ENCODE measurements at places on chromosomes 6 and 20.

- no peak for DNase-seq
These were observed 87.9 kb upstream of the CDYL start for GRCh38 chr6:4687989-4688947.

GRCh38 chr6:124226396-124226795 is 422.7 kb downstream of the NKAIN2 start:
- no peak for DNase-seq

GRCh38 chr6:13437218-13437996 is 50.0 kb downstream of the GFOD1 start:
- no peak for DNase-seq

DNA sequence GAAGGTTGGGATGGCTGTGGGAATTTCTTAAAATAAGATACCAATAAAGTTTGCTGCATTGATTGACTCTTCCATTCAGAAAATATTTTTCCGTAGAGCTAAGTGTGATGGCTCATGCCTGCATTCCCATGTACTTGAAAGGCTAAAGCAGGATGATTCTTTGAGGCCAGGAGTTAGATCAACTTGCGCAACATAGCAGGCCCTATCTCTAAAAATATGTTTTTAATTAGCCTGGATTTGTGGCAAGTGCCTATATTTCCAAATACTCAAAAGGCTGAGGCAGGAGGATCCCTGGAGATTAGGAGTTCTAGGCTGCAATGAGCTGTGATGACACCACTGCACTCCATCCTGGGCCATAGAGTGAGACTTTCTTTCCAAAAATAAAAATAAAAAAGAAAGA is 431.2 kb upstream of the PTCHD4 start:
- no peak for DNase-seq

DNA sequence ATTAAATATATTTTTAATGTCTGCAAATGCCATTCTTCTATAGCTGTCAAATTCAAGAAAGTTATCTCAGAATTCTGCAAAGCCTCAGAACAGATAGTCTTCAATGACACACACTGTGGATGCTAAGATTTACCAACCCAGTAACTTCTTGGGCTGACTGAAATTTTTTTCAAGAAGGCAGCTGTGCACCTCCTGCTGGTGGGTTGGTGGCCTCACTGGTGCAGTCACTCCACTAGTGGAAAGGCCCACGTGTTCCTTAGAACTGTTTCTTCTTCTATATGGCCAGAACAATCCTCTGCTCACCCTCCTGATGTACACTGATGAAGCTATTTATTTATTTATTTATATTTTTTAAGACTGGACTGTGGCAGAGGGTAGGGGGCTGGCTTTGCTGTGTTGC is 28.1 kb upstream of the MTCL3 start:
- no peak for DNase-seq

DNA sequence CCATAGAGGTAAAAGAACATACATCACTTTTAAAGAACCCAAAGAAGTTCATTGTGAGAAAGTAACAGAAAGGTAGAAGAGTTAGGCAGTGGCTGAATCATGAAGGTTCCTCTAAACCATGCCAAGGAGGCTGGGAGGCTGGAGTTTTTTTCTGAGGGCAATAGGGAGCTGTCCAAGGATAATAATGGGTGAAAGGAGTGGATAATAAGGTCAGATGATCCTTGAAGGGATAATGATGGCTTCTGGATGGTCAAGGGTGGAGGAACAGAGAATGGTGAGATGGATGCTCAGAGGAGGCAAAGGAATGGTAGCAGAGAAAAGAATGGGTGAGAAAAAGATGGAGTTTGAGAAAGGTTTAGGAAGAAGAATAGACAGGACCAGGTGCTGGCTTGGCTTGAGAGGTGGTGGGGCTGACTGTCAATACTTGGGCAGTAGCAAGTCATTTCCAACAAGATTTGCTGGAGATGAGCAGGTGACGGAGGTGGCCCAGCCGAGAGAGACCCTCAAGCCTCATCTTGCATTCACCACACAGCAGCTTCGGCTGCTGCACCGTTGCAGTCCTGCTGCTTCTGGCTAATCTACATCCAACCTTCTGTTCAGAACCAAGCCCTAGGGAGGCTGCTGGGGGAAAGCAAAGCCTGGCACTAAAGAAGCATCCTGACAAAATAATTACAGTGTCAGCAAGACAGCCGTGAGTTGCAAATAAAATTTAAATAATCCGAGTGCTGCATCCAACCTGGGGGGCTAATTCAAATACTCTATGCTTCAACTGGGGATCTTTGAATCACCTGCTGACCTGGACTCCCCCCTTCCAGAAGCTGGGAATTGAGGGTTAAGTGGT is 131.2 kb upstream of the KCNG1 start:
- DNase-seq, result no peak

GRCh38 chr6:39654121-39654520 is 71.1 kb downstream of the KIF6 start:
- no peak for DNase-seq

GRCh38 chr6:39059496-39060310 is 11.1 kb downstream of the GLP1R start:
- DNase-seq, result no peak

- DNase-seq, result no peak
These were observed 47.5 kb upstream of the TMX4 start for GRCh38 chr20:8067082-8067481.

GRCh38 chr6:9332241-9332780 is 897.0 kb upstream of the SLC35B3 start:
- DNase-seq, result no peak

- DNase-seq, result no peak
These were observed 880 bp downstream of the ADNP start for GRCh38 chr20:50930139-50930975.

DNA sequence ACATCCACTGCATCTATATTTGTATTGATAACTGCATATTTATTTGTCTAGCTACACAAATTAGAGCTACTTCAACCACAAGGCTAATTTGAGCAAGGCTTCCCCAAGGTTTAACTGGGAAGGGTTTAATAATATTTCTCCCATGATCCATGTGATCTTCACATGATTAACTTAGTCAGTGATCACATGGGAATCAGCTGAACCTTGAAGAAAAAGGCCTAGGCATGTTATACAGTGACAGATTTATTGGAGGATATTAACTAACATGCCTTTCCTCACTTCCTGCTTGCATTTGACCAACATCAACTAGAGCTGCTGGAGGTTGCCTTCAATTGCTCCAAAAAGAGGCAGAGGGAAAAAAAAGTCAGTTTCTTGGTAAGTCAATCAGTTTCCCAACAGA is 417.0 kb downstream of the HAO1 start:
- DNase-seq, result no peak

Measured in central memory CD4-positive, alpha-beta T cell (primary cell).